ENCODE measurements at places on chromosomes 11 and 22.

DNA sequence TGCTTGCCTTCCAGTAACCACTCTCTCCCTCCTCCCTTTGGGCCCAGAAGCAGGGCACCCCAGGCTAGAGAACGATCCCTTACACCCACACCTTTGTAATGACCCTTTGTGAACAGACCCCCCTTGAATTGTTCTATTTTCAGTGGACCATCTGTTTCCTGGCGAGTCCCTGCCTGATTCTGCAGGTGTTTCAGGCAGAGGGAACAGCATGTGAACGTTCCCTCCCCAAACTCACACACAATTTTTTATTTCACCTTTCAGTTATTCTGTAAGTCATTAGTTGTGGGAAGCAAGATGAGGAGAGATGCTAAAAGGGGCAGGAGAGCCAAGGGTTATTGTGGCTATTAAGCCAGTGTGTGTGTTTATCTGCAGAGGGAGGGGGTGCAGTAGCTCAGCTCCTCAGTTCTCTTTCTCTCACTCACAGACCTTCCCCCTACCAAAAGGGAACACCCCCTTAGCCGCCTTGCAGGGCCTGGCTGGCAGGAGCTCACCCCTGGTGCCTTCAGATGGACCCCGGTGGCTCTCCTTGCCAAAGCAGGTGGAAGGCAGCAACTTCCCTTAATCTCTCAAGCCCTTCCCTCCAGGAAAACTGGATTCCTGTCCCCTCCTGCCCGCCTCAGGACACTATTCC lies 64.8 kb upstream of the SPON1 start:
- DNase-seq, result no peak

- DNase-seq, result no peak
Observed at GRCh38 chr22:47444746-47445065, 682.3 kb downstream of the TBC1D22A start.

- no peak for DNase-seq
Observed at GRCh38 chr11:80315200-80315599, 874.4 kb upstream of the TENM4 start.

DNA sequence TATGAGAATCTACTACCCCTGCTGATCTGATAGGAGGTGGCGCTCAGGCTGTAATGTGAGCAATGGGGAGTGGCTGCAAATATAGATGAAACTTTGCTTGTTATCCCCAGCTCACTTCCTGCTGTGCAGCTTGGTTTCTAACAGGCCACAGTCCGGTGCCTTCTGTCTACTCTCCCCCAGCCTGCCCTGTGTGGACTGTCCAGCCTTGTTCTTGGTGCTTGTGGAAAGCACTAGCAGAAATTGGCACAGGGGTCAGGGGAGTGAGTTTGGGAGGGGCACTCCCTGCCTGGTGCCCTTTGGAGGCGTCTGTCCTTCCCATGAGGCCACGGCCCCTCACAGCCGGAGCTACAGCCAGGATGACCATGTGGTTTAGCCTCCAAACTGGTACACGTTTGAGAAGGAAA lies 14.3 kb downstream of the MOV10L1 start:
- DNase-seq, result no peak

GRCh38 chr11:117928446-117929141 lies 608 bp downstream of the TMPRSS13 start:
- DNase-seq, result peak; percentile 75

GRCh38 chr22:32836280-32837123 lies 35.0 kb downstream of the TIMP3 start:
- DNase-seq, result peak; percentile 30

- no peak for DNase-seq
Observed at GRCh38 chr11:61717286-61718033, 35.0 kb upstream of the MYRF start.

DNA sequence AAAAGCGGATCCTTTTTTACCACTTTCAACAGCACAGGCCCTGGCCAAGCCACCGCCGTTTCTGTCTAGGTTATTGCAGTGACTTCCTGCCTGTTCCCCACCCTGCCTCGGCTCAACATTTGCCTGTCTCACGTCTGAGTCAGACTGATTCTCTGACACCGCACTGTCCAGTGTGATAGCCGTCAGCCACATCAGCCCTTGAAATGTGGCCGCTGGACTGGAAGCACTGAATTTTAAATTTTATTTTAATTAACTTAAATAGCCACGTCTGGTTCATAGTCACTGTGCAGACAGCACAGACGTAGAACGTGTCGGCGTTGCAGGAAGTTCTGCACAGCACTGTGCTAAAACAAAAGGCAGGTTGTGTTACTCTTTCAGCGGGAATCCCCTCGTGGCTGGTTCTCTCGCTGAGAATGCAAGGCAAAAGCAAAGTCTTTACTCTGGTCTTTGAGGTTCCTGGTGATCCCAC lies 56.3 kb upstream of the ADSL start:
- DNase-seq, result peak; percentile 19

GRCh38 chr11:92644595-92645445 lies 324.6 kb upstream of the MTNR1B start:
- no peak for DNase-seq

GRCh38 chr11:574632-575312 lies 1.5 kb upstream of the PHRF1 start:
- no peak for DNase-seq

- no peak for DNase-seq
Observed at GRCh38 chr11:90512846-90513245, 290.0 kb upstream of the CHORDC1 start.

- no peak for DNase-seq
Observed at GRCh38 chr11:92455210-92455790, 230.7 kb downstream of the FAT3 start.

DNA sequence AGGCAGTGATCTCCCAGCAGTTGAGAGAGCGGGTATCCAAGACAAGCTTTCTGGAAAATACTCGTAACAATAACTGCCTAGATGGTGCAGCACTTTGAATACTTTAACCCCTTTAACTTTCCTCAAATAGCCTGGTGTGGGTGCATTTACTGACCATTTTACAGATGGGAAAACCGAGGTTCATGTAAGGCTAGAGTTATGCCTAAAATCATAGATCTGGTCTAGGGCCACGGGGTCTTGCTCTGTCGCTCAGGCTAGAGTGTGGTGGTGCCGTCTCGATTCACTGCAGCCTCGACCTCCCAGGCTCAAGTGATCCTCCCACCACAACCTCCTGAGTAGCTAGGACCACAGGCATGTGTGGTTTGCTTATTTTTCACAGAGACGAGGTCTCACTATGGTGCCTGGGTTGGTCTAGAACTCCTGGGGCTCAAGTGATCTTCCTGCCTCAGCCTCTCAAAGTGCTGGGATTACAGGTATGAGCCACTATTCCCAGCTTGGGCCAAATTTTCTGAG lies 269.2 kb upstream of the SYN3 start:
- DNase-seq, result no peak

GRCh38 chr22:31036671-31037550 lies 44.2 kb upstream of the SMTN start:
- DNase-seq, result no peak

- DNase-seq, result no peak
Observed at GRCh38 chr11:10594407-10594806, 25.9 kb upstream of the LYVE1 start.

DNA sequence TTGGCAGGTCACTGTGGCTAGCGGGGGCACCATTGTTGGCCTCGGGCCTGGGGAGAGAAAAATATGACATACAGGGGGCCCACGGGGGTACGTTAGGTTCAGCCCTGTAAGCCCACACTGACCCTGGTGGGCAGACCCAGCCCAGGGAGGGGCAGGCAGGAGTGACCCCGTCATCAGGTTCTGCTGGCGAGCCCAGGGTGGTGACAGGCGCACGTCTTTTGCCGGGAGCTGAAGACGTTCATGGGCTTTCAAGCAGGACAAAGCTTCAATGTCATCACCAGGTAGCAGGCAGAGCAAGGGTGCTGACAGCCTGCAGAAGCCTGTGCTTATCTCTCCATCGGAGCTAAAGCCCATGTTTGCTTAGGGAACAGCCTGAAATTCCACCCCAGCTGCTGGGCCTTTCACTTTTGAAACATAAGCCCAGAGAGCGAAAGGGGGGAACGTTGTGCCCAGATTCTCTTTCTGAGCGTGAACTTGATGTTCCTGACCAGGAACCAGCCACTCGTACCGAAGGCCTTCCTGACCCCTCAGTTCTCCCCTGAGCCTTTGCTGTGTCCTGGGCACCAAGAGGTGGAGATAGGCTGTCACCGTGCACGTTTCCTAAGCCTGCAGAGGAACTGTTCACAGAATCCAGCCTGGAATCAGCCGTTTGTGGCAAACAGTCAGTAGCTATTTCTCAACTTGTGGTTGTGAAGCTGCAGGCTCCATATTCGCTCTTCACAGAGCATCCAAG lies 74.0 kb upstream of the ATXN10 start:
- DNase-seq, result no peak

GRCh38 chr11:123586568-123586967 lies 67.9 kb downstream of the SCN3B start:
- DNase-seq, result no peak

DNA sequence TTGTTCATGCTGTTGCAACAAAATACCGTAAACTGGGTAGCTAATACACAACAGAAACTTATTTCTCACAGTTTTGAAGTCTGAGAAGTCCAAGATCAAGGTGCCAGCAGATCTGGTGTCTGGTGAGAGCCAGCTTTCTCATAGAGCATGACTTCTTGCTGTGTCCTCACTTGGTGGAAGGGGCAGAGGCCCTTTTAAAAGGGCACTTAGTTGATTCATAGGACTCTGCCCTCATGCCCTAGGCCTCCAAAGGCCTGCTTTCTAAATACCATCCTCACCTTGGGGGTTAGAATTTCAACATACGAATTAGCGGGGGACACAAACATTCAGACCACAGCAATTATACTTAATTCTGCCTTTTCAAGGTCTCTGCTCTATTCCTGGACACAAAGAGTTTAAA lies 52.3 kb upstream of the FDX1 start:
- no peak for DNase-seq

- no peak for DNase-seq
Observed at GRCh38 chr11:58801974-58802545, 42.4 kb downstream of the GLYATL2 start.

DNA sequence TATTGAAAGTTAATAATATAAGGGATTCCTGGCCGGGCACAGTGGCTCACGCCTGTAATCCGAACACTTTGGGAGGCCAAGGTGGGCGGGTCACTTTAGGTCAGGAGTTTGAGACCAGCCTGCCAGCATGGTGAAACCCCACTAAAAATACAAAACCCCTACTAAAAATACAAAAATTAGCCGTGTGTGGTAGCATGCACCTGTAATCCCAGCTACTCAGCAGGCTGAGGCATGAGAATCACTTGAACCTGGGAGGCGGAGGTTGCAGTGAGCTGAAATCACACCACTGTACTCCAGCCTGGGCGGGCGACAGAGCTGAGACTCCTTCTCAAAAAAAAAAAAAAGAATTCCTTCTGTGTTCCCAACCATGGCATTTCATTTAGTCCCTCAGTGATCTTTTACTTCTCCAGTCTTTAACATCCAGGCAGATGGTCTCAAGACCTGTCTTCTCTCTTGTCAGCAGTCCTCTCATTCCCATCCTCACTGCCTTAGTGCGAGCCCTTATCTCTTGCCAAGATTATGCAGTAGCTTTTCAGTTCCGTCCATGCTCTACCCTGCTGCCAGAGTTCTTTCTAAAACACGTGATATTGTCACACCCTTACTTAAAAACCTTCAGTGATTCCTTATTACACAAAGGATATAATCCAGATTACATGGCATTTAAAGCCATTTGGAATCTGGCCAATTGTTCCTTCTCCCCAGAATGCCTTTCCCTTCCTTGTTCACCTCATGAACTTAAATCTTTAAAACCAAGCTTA lies 17.9 kb downstream of the RTN3 start:
- DNase-seq, result no peak

GRCh38 chr11:93481279-93481678 lies 61.9 kb downstream of the SMCO4 start:
- no peak for DNase-seq

DNA sequence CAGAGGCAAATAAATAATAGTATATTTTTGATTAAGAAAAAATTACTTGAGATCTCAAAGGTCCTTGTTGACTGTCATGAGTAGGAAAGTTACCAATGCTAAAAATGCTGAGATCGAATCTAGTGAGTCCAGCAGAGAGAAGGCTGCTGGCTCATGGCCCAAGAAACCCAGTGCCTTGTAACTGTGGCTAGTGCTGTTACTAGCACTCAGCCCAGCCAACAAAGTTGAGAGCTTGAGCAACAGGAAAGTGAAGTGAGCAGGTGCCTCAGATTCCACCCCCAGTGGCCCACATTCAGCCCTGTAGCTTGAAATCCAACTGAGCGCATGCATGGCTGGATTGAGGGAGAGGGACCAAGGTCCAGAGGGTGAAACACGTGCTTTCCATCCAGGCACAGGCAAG lies 398.2 kb downstream of the SHANK2 start:
- no peak for DNase-seq

GRCh38 chr22:39614442-39614841 lies 43.9 kb downstream of the CACNA1I start:
- no peak for DNase-seq

GRCh38 chr22:35697142-35697541 lies 20.5 kb upstream of the APOL5 start:
- DNase-seq, result no peak

DNA sequence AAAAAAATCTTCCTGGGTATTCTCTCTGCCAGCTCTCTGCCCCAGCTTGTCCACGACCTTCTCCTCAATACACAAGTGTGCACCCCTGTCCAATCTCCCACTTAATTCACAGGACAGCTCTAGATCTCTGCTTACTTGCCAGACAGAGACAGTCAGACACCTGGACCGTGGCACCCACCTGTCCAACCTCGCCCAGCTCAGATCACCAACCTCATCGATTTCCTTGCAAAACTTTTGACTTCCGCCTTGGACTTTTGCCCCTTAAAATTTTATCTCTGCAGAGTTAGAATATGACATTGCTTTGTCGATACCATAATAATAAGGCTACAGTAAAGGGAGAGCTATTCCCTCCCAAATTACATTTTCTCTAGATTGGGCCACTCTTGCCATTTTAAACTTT lies 10.4 kb downstream of the LMF2 start:
- no peak for DNase-seq

DNA sequence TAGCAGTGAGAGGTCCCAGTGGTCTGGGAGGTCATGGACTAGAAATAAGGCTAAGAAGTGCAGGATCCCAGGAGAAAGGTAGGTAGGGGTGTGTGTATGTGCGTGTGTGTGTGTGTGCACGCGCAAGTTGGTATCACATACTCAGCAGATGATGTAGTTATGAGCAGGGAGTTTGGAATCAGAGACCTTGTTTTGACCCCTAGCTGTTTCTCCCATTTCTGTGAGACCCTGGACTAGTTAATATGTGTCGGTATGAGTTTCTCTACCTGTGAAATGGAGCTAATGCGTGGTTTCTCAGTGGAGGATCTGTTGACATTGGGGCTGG lies 1.3 kb downstream of the SERPING1 start:
- DNase-seq, result no peak

- DNase-seq, result no peak
Observed at GRCh38 chr11:134333312-134333711, 1.5 kb downstream of the GLB1L2 start.

GRCh38 chr11:68340784-68341556 lies 28.6 kb downstream of the LRP5 start:
- no peak for DNase-seq

- DNase-seq, result no peak
Observed at GRCh38 chr11:36364551-36365325, 68.7 kb downstream of the PRR5L start.

DNA sequence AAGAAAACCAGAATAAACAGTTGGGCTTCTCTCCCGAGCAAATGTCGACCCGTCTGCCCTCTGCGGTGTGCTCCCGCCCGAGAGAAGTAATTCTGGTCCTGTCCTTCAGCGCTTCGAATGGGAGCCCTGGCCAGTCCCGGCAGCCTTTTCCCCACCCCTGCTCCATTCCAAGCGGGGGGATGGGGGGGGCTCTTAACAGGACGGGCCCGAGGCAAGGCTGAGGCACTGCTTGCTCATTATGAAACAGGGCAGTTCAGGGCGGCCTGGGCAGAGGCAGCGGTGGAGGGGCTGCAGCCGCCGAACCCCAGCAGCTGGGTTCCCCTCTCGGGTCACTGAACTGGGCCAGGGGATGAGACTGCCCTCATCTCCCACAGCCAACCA lies 9.1 kb downstream of the BACE1-AS start:
- DNase-seq, result no peak
